ENCODE measurements at places on chromosomes 7 and 10.

DNA sequence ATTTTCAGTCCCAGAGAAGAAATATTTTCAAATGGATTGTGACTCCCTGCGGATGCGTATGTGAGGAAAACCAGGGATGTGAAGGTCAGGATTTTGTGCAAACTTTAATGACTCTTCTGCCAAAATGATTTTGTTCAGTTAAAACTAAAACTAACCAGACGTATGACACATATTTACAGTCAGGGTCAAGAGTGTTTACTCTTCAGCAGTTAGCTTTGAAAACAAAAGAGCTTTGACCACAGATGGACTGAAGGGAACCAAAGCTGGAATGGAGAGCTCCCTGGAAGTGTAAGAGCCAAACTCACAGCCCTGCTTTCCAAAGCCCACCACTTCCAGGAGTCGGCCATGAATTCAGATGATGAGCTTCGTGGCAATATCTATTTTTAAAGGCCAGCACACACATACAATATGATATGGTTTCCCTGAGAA is 15.5 kb downstream of the SVIL start:
- H3K4me3 ChIP-seq = no peak overlapping the region
- peaks cover 80% of the 10 kb centered on the region for H3K4me1 ChIP-seq
- no peaks in the 10 kb centered on the region for H3K36me3 ChIP-seq
- H3K27ac ChIP-seq = peak overlapping the region; percentile 50

- no peak overlapping the region for H3K27ac ChIP-seq
- no peaks in the 10 kb centered on the region for H3K36me3 ChIP-seq
- H3K27me3 ChIP-seq = no peaks in the 10 kb centered on the region
- no peak overlapping the region for H3K4me3 ChIP-seq
Measured at GRCh38 chr7:9240001-9240400, 806.6 kb downstream of the NXPH1 start.

- no peaks in the 10 kb centered on the region for H3K36me3 ChIP-seq
- H3K27me3 ChIP-seq = no peaks in the 10 kb centered on the region
- no peak for DNase-seq
- H3K4me1 ChIP-seq = peaks cover 7% of the 10 kb centered on the region
- H3K4me3 ChIP-seq = no peak overlapping the region
Measured at GRCh38 chr7:88305044-88305443, 1.6 kb downstream of the STEAP4 start.

GRCh38 chr10:98524124-98524523 is 77.4 kb upstream of the HPS1 start:
- no peak for DNase-seq
- H3K36me3 ChIP-seq = no peaks in the 10 kb centered on the region
- no peaks in the 10 kb centered on the region for H3K4me1 ChIP-seq
- H3K4me3 ChIP-seq = no peak overlapping the region
- no peaks in the 10 kb centered on the region for H3K27me3 ChIP-seq
- no peak overlapping the region for H3K27ac ChIP-seq

GRCh38 chr7:70361821-70362220 is 763.5 kb downstream of the AUTS2 start:
- no peaks in the 10 kb centered on the region for H3K4me1 ChIP-seq

DNA sequence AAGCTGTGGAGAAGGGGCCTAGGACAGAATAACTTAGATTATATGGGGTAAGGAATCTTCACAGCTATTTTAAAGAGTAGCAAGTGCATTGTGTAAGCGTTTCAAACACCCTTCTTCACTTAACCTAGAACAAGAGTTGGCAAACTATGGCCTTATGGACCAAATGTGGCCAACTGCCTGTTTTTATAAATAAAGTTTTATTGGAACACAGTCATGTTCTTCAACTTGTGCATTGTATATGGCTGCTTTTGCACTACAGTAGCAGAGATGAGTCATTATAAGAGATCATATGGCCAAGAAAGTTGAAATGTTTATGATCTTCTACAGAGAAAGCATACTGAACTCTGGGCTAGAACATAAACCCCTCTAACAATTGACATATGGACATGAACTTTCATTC is 187.8 kb downstream of the ETV1 start:
- no peaks in the 10 kb centered on the region for H3K27me3 ChIP-seq
- no peaks in the 10 kb centered on the region for H3K4me1 ChIP-seq
- no peak overlapping the region for H3K4me3 ChIP-seq
- no peak overlapping the region for H3K27ac ChIP-seq
- no peak for DNase-seq

DNA sequence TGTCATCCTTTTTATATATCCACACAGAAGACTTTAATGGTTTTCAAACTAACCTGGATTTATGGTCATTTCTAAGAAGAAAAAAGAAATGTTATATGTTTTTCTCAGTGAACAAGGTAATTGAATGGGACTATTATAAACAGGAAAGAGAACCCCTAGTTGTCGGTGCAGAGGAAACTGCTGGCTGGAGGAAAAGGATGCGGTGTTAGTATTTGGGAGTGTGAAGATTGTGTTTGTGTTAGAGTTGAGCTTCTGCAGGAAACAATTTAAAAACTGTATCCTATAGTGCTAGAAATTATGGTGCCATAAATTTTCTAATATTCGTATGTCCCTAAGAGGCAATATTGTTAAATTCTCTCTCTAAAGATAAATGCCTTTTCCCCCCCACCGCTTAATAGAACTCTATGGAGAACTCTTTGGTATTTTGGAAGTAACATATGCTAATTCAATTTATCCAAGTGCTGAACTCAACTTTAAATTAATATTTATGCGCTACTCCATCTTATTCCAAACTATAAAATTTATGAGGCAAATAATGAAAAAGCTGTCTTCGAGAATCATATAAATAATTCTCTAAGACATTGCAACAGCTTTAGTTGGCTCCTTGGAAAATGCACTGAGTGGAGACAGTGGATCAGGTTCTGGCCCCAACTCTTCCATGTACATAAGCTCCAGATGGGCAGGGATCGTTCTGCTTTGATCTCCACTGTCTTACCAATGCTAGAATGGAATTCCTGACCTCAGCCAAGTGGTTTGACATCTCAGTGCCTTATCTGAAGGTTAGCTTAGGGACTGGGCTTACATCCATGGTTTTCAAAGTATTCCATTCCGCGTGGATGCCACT is 5.6 kb downstream of the BZW2 start:
- no peaks in the 10 kb centered on the region for H3K27me3 ChIP-seq
- H3K4me3 ChIP-seq = no peak overlapping the region
- peaks cover 40% of the 10 kb centered on the region for H3K4me1 ChIP-seq
- H3K27ac ChIP-seq = peak overlapping the region; percentile 69
- H3K36me3 ChIP-seq = no peaks in the 10 kb centered on the region
- no peak for DNase-seq

DNA sequence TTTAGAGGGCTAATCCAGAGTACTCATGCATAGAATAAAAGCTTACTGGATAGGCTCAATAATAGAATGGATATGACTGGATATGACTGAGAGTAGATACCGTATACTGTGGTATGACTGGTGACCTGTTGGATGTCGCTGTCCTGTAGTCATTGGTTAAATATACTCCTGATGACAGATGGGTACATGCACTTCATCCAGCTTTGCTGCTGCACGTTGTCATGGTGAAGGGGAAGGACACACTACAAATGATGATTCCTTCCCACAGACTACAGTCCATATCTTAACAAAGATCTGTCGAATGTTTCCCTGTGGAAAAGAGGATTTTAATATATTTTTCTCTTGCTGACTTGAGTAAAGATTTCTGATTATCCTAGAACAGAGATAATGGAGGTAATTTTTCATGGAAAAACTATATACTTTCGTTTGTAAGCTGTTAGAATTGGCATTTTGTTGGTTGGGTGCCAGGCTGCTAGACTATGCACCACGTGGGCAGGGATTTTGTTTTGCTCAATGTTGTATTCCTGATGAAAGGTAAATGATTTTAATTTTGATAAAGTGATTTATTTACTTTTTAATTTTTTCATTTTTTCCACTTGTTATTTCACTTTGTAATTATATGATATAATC is 97.3 kb downstream of the PPP1R9A start:
- no peaks in the 10 kb centered on the region for H3K27me3 ChIP-seq
- no peaks in the 10 kb centered on the region for H3K36me3 ChIP-seq
- no peak overlapping the region for H3K4me3 ChIP-seq
- no peak for DNase-seq
- H3K4me1 ChIP-seq = no peaks in the 10 kb centered on the region

DNA sequence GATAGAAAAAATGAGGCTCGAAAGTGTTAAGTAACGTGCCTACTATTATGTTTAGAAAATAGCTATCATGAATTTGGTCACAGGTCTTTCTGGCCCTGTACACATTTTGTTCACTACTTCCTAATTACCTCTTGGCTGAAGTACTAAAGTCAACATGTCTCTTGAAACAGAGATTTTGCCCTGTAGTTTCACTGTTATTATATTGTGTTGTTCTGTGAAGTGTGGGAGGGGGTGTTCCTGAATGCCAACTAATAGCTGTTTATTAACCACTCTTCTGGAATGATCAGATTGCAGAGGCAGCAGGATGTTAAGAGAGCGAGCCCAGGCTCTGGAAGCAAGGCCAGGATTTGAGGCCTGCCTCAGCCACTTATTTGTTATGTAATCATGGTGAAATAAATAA is 72.1 kb downstream of the RNF133 start:
- no peaks in the 10 kb centered on the region for H3K4me1 ChIP-seq
- H3K4me3 ChIP-seq = no peak overlapping the region
- no peak for DNase-seq
- H3K27me3 ChIP-seq = no peaks in the 10 kb centered on the region

DNA sequence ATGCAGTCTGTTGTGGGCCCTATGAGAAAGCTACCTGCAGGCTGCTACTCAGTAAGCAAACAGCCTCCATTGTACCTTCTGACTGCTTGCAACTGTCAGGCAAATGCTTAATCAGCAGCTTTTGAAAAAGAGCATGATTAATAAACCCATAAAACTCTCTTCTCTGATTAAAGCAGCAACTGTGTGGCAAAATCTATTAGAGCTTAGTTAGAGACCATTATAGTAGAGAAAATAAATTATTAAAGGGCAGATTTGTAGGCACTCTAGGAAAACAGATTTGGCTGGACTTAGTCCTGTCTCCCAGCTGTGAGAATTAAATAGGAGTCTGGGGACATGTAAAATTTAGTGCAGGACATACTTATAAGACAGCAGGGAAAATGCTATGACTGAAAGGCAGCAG is 132.5 kb upstream of the WNT16 start:
- DNase-seq = no peak
- no peak overlapping the region for H3K27ac ChIP-seq
- no peak overlapping the region for H3K4me3 ChIP-seq
- no peaks in the 10 kb centered on the region for H3K27me3 ChIP-seq

DNA sequence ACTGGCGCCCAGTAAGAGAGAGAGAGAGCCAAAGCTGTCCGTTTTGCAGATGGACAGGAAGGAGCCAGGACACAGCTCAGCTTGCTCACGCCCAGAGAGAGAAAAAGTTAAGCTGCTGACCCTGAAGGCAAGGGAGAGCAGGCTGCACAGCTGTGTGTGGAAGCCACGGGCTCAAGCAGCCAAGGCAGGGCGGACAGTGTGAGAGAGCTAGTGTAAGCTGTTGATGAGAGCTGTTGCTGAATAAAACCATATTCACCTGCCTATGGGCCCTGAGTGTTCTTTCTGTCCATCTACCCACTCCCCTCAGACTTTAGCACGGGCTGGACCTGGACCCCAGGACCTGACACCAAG is 5.4 kb downstream of the INMT start:
- DNase-seq = no peak
- H3K27ac ChIP-seq = peak overlapping the region; percentile 14
- H3K27me3 ChIP-seq = no peaks in the 10 kb centered on the region

- H3K27me3 ChIP-seq = no peaks in the 10 kb centered on the region
- no peak overlapping the region for H3K4me3 ChIP-seq
- no peaks in the 10 kb centered on the region for H3K36me3 ChIP-seq
- H3K4me1 ChIP-seq = no peaks in the 10 kb centered on the region
- DNase-seq = no peak
Measured at GRCh38 chr7:112362053-112362650, 88.1 kb upstream of the IFRD1 start.

GRCh38 chr10:110868981-110869380 is 2.7 kb upstream of the PDCD4 start:
- H3K4me3 ChIP-seq = no peak overlapping the region
- no peak for DNase-seq
- H3K4me1 ChIP-seq = peaks cover 51% of the 10 kb centered on the region
- no peaks in the 10 kb centered on the region for H3K27me3 ChIP-seq
- H3K36me3 ChIP-seq = no peaks in the 10 kb centered on the region
- H3K27ac ChIP-seq = peak overlapping the region; percentile 100

DNA sequence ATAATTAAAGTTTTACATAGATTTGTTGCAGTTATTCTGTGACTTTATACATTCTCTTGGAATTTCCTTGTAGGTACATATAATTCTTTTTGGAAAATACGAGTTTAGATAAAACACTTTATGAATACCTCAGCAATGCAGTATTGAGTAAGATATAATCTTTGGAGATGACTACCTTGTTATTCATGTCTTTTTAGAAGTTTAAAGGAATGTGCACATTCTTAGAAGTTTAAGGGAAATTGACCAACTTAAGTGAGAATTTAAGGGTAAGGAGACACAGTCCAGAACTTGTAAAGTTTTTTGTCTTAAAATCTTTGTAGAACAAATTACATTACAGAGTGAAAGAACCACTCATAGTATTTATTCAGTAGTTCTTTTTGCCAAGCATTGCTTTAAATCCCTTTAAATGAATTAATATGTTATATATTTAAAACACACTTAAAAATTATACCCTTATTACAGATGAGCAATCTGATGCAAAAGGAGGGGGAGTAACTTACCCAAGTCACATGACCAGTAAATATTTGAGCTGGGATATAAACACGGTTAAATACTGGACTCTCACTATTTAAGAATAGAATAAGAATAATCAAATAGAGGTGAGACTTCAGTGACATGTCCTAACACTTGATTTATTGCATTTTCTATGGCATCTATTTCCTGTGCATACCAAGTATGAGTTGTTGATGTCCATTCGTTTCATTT is 139.5 kb upstream of the FERD3L start:
- H3K36me3 ChIP-seq = no peaks in the 10 kb centered on the region
- no peak overlapping the region for H3K27ac ChIP-seq
- DNase-seq = no peak
- H3K4me1 ChIP-seq = no peaks in the 10 kb centered on the region
- H3K27me3 ChIP-seq = no peaks in the 10 kb centered on the region

DNA sequence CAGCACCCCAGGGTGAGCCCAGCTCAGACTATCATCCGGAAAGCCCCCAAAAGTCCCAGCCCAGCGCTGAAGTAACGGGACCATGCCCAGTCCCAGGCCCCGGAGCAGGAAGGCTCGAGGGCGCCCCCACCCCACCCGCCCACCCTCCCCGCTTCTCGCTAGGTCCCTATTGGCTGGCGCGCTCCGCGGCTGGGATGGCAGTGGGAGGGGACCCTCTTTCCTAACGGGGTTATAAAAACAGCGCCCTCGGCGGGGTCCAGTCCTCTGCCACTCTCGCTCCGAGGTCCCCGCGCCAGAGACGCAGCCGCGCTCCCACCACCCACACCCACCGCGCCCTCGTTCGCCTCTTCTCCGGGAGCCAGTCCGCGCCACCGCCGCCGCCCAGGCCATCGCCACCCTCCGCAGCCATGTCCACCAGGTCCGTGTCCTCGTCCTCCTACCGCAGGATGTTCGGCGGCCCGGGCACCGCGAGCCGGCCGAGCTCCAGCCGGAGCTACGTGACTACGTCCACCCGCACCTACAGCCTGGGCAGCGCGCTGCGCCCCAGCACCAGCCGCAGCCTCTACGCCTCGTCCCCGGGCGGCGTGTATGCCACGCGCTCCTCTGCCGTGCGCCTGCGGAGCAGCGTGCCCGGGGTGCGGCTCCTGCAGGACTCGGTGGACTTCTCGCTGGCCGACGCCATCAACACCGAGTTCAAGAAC is 1.1 kb downstream of the VIM start:
- no peaks in the 10 kb centered on the region for H3K27me3 ChIP-seq
- peak overlapping the region; percentile 99 for H3K27ac ChIP-seq
- peak overlapping the region; percentile 94 for H3K4me3 ChIP-seq
- H3K36me3 ChIP-seq = peaks cover 21% of the 10 kb centered on the region

GRCh38 chr7:142012825-142013511 is 17.3 kb downstream of the MGAM start:
- no peaks in the 10 kb centered on the region for H3K4me1 ChIP-seq
- H3K27ac ChIP-seq = no peak overlapping the region
- no peak overlapping the region for H3K4me3 ChIP-seq
- DNase-seq = no peak
- no peaks in the 10 kb centered on the region for H3K27me3 ChIP-seq

All from esophagus squamous epithelium (tissue), 5 donors.